Activated T-cell treated with anti-CD3 and anti-CD28 coated beads, Interleukin-2, amount 50 U/mL, for 72 hours (primary cell): ENCODE measurements at places on chromosomes 2 and 18. TPM values are rescaled to one million over a fixed set of nuclear protein-coding genes. Genes with fewer than 3 reads are reported as not detected.

The INSIG2 gene
- total RNA-seq: 23.1 TPM

The SCYGR4 gene
- total RNA-seq: not detected

The KATNAL2 gene
- total RNA-seq: 1.2 TPM

The ACKR3 gene
- 0.83 TPM for total RNA-seq

The SKA1 gene
- 63.2 TPM for total RNA-seq

The RNU2-63P gene
- total RNA-seq: 22.2 TPM

The C2orf92 gene
- total RNA-seq: 18.0 TPM
